ENCODE measurements at places on chromosomes 3 and 15.

DNA sequence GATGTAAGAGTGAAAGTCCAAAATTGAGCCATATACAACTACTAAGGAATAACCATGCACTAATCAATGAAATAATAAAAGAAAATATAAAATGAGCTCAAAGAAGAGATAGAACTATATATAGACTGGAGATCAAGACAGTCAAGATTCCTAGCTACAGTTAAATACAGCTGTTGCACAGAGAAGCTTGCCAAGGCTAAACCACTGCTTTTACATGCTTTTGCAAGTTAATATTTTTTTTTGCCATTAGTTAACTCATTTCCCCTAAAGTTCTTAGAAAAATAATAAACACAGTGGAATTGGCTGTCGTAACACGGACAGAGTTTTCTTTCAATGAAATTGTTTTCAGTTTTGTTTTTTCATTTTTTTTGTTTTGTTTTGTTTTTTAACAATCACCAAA, 123.0 kb downstream of the VGLL3 start:
- no peak for DNase-seq

GRCh38 chr3:54733106-54734006, 194.5 kb downstream of the LRTM1 start:
- no peak for DNase-seq

- no peak for DNase-seq
Observed at GRCh38 chr15:64146885-64147681, 4.4 kb upstream of the SNX22 start.

DNA sequence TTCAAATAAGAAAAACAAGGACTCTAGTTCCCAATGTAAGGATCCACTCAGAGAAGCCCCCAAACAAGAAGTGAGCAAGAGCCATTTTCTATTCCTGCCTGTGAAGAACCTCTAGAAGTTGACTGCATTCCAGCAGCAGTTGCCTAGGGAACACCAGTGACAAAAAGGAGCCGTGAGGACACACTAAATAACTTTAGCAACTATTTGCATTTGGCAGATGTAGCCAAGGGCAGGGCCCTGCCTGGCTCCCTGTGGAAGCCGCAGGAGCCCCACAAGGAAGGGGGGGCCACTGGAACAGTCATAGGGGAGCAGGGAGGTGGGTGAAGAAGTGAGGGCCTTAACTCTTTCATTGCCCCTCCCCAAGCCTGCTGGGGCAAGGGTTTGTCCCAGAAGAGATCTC, 470.2 kb upstream of the PROK2 start:
- no peak for DNase-seq

DNA sequence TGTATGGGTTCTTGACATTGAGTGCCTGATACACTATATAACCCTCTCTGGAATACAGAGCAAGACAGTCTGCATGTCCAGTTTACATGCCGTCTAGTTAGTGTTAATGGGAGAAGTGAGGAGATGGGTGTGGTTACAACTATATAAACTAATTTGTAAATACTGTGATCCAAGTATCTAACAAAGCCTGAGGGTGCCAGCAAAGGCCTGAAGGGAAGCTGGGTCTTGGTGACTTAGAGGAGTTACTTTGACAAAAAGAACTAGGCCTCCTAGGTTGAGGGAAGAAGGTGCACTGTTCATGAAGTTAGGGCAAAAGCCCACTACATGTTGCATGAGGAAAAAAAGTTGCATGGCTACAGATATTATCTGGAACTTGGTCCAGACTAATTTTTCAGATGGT, 2.3 kb downstream of the NSUN3 start:
- DNase-seq: no peak

DNA sequence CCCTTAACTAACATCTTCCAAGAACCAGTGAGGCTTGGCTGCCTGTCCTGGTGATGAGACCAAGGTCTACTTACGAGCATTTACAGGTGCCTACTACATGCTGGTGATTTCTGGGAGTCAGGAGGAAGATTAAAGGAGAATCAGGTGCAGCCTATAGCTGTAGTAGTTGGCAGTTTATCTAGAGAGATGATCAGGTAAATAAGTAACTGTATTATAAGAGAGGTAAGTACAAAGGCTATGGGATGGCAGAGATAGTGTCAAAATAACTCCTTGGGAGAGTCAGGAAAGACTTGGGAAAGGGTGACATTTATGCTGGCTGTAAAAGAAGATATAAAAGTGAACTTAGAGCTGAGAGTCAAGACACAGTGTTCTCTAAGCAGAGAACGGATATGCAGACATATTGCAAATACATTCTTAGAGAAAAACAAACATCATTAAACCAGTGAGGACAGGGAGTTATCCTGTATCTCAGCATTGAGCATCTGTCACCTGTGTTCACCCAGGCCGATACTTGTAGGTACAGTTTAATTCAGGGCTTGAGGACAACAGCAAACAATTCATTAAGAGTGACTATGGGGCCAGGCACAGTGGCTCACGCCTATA, 49.7 kb upstream of the ACP3 start:
- DNase-seq: no peak

DNA sequence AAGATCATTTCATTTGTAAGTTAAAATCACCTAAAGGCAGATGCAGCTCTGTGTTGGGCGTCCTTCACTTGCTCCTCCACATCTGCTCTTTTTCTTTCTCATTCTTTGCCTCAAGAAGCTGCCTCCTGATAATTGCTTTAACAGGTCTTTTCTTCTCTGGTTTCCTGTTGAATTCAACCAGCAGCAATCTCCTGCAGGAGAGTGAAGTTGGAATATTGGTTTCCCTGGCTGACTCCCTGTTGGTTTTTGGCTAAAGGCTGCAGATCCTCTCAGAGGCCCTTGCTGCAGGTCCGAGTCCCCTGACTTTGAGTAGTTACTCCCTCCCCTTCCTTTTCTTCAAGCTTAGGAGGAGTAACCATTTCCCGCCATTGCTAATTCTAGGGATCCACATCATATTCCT, 4.2 kb downstream of the TP63 start:
- DNase-seq: no peak

DNA sequence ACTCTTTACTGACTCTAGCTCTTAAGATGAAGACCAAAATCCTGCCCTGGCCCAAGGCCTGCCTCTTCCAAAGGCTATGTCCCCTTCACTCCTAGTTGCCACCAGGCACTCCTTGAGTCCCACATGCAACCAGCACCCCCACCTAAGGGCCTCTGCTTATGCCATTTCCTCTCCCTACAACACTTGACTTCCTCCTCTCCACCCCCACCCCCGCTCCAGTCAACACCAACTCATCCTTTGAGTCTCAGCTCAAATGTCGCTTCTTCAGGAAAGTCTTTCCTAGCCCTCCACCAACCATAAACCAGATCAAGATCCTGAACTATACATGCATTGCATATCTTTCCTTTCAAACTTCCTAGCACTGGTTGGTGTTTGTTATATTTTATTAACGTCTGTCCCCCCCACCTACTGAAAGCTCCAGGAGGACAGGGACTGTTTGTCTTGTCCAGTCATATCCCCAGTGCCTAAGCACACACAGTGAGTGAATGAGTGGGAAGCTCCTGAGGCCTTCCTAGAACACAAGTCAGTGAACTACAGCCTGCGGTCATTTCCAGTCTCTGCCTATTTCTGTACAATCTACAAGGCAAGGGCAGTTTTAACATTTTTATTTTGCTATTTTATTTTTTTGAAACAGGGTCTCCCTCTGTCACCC, 7.3 kb downstream of the TBC1D2B start:
- no peak for DNase-seq

Measured in WERI-Rb-1 (cell line).